Stimulated activated naive CD4-positive, alpha-beta T cell (primary cell): ENCODE measurements at places on chromosomes 6 and 20.

GRCh38 chr20:18529041-18529440 lies 21.3 kb downstream of the SEC23B start:
- DNase-seq = no peak

- no peak for DNase-seq
Observed at GRCh38 chr6:156934069-156934460, 156.9 kb downstream of the ARID1B start.

- no peak for DNase-seq
Observed at GRCh38 chr6:14732226-14732843, 513.5 kb upstream of the JARID2 start.

- no peak for DNase-seq
Observed at GRCh38 chr6:38179300-38179699, 359.8 kb downstream of the ZFAND3 start.

GRCh38 chr6:148085631-148086331 lies 256.9 kb upstream of the SASH1 start:
- DNase-seq = no peak

- no peak for DNase-seq
Observed at GRCh38 chr6:5214570-5215052, 46.1 kb downstream of the LYRM4 start.

- DNase-seq = no peak
Observed at GRCh38 chr20:45765980-45766379, 25.7 kb downstream of the WFDC3 start.

- DNase-seq = no peak
Observed at GRCh38 chr6:6479785-6480184, 108.7 kb upstream of the LY86 start.

DNA sequence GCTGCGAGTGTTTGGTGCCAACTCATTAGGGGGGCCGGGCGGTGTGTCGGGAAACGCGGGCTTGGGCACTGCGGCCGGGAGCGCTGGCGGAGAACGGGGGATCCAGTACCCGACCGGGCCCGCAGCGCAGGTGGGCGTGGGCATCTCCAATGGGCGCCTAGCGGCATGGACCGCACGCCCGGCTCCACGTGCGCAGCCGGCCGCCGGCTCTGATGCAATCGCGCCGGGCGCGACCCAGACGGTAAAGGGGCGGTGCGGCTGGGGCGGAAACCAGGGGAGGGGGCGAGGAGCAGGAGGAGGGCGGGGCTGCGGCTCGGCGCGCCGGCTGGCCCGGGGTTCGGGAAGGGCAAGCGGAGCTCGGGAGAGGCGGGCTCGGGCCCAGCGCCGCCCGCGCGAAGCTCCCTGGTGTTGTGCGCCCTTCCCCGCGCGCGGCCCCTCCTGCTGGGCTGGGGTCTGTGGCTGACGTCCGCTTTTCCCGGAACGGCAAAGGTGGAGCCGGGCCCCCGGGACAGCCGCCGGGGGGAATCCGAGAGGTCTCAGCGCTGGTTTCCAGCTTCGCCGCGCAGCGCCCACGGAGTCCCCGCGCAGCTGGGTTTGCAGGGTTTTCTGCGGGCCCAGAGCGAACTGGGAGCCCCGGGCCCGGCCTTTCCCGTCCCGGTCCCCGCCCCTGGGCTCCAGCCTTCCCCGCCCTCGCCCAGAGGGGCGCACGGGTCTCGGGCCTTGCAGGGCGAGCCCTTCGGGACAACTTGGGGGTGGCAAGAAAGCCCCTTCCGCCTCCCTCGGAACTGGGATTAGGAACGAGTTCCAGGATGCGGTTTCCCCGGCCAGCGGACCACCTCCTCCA lies 867 bp downstream of the MTHFD1L start:
- peak; percentile 71 for DNase-seq

DNA sequence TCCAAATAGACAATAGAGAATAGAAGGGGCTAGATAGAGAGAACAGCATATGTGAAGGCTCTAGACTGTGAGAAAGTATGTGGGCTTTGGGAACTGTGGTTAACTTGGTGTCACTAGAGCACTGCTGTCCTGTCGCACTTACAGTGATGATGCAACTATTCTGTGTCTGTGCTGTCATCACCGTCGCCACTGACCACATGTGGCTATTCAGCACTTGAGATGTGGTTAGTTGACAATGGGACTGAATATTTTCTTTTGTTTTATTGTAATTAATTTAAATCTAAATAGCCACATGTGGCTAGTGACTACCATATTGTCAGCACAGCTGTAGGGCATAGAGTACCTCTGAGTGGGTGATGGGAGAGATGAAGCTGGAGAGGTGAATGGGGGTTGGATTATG lies 39.0 kb upstream of the IFNGR1 start:
- no peak for DNase-seq

DNA sequence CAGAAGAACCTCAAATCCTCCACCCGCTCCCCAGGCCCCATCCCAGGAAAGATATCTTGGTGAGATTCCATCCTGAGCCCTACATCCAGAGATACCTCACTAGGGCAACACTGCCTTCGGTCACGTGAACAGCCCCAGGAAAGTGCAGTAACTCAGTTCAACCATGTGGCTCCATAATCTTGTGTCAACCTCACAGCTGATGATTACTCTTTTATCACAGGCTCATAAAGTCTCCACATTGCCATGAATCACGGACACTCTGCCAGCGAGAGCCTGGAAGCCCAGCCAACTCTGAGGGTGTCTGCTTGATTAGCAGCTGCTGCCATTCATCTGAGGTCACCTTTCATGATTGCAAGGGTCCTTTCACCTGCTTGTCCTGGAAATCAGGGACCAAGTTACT lies 175.8 kb upstream of the LRFN2 start:
- DNase-seq = no peak

GRCh38 chr20:32448306-32449056 lies 90.3 kb downstream of the ASXL1 start:
- no peak for DNase-seq

DNA sequence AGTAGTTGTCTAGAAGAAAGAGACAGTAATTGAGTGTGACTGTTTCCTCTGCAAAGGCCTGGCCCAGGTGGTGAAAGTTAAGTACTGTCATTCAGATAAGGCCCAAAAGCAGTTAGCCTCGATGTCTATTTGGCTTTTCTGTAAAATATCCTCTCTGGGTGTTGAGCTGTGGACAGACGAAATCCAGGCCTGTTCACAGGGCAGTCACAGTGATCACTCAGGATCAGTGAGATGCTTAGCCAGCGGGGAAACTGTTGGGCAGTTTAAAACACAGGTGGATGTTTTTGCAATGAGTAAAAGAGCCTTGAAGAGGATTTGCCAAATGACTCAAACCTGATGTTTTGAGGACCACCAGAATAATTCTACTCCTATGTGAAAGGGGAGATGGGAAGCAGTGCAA lies 22.0 kb upstream of the PRDM1 start:
- no peak for DNase-seq

GRCh38 chr6:11366183-11366933 lies 133.9 kb upstream of the NEDD9 start:
- no peak for DNase-seq

- no peak for DNase-seq
Observed at GRCh38 chr20:1302685-1303541, 26.0 kb downstream of the SDCBP2 start.

- DNase-seq = no peak
Observed at GRCh38 chr6:47034421-47034820, 7.7 kb downstream of the ADGRF1 start.

DNA sequence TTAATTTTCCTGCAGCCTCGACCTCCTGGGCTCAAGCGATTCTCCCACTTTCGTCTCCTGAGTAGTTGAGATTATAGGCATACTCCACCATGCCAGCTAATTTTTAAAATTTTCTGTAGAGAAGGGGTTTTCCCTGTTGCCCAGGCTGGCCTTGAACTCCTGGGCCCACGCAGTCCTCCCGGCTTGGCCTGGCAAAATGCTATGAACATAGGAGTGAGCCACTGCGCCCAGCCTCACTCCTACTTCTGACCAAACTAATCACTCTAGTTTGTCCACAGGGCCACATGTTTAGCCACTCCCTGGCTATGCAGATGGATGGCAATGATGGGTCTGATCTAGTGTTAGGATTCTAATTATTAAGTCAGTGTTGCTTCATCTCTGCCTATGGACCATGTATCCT lies 31.9 kb upstream of the RPN2 start:
- DNase-seq = no peak

DNA sequence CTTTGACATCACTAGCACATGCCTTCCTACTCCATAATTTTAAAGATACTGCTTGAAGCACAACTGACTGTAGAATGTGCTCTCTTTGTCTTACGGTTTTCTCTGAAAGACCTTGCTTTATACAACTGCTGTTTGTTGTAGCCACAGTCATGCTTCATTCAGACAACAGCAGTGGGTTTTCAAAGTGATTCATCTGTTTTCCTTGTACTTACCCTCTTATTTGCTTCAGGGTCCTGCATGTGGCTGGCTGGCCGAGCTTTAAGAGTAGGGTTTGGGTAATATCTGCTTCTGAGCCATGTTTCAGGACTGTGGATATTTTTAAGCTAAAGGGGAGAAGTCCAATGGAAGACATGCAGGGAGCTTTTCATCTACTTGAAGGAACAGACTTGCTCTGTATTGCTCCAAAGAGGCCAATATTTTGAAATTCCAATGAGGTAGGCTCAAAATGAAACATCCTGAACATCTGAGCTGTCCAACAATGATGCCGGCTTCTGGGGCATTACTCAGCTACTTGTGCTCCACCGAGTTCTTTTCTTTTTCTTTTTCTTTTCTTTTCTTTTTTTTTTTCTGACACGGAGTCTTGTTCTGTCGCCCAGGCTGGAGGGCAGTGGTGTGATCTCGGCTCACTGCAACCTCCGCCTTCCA lies 160.2 kb upstream of the SGK1 start:
- no peak for DNase-seq

DNA sequence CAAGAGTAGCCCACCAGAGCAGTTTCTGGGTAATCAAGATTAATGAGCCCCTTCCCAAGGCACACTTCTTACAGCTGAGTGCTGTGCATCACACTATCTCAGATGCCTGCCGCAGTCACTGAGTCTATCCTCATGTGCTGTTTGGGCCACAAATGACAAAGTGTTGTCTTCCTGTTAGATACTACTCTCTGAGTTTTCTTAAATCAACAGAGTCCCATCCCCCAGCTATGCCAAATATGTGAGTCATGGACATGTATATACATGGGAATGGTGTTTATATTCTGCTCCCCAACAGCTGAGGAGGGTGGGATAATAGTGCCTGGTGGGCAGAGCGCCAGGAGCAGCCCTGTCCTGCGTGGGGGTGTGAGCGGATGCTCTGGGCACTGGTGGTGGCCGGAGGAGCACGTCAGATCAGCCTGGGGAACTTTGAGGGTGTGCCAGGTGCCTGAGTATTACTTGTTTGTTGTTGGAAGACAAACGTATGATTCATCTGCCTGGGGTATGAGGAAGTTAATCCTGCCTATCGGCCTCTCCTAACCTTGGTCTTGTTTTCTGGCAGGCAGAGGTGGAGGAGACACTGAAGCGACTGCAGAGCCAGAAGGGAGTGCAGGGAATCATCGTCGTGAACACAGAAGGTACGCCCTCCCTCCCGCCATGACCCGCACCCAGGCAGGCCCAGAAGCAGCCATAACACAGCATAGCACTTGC lies 9.6 kb downstream of the DYNLRB1 start:
- DNase-seq = no peak

DNA sequence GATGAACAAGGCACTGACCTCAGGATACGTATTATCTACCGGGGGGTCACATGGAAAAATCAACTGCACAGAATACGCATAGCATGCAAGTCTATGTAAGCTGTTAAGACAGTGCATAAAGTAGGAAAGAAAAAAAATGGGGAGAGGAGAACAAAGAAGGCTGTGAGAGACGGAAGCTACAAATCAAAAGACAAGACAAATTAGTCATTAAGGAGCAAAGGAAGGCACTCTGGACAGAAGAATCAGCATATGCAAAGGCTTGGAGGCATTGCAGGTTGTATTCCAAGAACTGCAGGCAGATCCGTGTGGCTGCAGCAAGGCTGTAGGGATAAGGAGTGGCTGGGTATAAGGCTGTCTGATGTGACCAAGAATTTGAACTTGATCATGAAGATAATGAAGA lies 89.0 kb downstream of the NRSN1 start:
- DNase-seq = no peak

DNA sequence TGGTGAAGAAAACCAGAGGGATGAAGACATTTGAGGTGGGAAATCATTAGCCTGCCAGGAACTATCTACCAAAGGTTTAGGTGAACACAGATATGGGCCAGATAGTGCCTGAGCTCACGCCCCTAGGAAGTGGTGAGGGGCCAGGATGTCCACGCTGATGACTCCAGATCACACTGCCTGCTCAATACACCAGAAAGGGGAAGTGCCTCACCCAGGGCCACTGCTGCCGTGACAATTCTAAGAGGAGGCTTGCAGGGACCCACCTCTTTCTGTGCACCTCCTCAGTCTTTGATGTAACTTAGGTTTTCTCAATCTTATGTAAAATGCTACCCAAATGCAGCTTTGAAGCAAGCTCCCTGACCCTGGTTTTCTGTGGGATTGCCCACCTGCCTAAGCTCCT lies 5.4 kb upstream of the RAB44 start:
- DNase-seq = no peak

DNA sequence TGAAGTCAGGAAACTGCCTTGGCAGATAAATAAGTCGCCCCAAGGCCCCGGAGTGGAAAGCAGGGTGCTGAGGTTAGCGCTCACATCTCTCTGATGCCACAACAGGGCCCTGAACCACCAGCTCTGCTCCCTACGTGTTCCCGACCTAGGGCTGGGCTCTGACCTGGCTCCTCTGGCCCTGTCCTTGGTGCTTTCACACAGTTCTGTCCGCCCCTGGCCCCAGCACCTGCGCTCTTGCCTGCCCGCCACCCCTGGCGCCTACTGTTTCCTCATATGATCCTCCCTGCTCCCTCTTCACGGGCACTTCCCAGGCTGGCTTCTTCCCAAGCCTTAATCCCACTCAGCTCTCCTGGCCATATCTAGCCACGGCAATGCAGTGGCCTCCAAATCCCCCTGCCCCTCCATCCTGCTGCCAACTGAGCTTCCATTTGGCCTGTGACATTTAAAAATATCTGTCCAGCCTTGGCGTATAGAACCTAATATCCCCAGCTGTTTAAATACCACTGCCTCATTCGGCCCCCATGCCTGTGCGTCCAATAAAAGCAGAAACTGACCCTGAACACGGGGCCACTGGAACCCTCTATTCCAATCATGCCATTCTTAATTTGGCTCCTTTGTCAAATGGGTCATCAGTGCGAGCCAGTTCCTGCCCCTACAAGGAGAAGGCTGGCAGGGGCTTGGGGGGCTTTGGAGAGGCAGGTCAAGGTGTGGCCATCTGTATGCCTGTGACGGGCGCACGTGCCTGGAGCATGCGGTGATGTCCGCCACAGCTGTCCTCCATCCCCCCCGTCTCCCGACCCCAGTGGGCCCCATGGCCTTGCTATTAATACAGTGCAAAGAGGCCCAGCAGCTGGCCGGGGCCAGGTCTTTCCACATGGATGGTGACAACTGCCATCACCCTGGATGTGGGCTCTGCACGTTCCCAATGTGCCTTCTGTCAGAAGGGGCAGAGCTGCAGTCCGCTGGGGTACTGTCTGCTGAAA lies 27.7 kb downstream of the GNAS-AS1 start:
- DNase-seq = no peak

DNA sequence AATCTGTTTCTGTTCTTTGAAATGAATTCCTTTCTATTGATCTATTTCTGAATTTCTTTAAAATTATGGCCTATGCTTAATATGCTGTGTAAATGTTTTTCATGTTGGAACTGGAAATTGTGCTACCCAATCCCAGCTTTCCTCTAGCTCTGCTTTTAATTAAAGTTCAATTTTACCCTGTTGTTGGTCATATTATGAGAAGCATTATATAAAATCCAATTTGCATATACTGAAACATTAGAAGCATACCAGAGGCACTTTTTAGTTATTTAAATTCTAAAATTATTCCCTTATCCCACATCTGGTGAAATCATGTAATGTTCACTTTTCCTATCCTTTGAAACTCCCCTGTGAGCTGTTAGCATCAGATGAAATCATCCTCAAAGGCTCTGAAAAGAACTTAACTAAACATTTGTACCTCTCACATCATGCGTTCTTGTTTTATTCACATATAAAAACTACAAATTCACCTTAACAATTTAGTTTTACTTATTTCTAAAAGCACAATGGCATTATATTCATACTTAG lies 160.6 kb upstream of the COL21A1 start:
- DNase-seq = no peak
